Spinal cord (tissue), 10 donors: ENCODE measurements at places on chromosomes 1 and 21.

DNA sequence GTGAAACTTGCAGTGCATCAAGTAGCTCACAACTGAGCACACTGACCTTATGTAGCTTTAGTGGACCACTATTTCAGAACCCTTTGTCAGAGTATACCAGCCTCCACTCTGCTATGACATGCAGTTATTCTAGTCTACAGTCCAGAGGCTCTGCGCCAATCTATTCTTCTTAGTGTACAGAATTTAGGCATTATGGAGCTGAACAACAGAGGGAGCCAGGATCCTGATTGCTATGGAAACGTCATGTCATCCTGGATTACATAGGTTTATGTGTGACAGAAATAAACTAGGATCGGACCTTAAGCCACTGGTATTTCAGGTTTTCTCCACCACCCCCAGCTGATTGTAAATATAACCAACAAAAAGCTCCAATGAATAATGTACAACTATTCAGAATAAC is 48.1 kb upstream of the EEIG2 start:
- DNase-seq = no peak

GRCh38 chr1:190019717-190020116 is 457.9 kb downstream of the BRINP3 start:
- no peak for DNase-seq

- DNase-seq = no peak
Measured at GRCh38 chr1:34532113-34532512, 222.7 kb upstream of the GJB5 start.

- DNase-seq = no peak
Measured at GRCh38 chr1:41501581-41501980, 17.1 kb upstream of the EDN2 start.

DNA sequence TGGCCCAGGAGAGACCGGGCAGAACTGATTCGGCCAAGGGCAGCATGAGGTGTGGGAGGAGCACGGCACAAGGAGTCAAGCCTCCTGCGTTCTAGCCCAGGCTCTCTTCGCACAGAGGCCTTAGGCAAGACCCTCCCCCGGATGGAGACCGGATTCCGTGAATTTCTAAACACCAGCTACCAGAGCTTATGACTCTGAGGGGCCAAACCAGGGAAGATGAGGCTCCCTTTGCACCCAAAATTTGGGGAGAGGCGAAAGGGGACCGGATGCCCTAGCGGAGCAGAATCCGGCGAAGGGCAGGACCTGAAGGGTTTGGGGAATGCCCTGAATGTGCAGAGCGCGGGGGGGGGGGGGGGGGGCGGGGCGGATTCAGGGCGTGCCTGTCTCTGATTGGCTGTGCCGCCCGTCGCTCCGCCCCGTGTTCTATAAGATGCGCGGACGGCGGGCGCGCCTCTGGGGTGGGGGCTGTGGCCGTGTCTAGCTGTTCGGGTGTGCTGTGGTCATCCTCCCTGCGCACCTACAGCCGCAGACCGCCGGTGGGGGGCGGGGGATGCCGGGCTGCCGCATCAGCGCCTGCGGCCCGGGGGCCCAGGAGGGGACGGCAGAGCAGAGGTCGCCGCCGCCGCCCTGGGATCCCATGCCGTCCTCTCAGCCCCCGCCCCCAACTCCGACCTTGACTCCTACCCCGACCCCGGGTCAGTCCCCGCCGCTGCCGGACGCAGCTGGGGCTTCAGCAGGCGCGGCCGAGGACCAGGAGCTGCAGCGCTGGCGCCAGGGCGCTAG is at the start of gene TRNP1:
Gene TRNP1, plus strand, starts transcription at position 456 of the 783 bp plus-strand sequence. Its CDS starts 95 bp downstream, at position 551.
- DNase-seq = no peak
